ENCODE measurements at places on chromosomes 1 and 21.

GRCh38 chr1:212457740-212458338 lies 25.1 kb downstream of the NENF start:
- peak; percentile 6 for DNase-seq

DNA sequence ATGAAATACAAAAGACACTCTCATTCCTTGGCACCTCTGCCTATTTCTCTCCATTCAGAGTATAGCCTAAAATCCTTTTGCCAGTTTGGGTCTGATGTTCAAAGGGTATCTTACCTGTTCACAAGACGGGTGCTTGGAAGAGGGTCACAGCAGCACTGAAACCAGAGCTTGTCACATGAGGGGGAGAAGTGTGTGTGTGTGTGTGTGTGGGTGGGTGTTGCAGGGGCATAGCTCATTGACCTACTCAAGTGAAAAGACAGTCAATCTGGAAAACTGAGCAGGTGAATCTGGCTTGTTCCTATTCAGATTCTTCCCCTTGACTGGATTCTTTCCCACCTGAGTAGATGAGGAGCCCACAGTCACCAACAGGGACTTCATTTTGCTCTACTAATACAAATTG lies 63.9 kb downstream of the KCTD3 start:
- DNase-seq = no peak

DNA sequence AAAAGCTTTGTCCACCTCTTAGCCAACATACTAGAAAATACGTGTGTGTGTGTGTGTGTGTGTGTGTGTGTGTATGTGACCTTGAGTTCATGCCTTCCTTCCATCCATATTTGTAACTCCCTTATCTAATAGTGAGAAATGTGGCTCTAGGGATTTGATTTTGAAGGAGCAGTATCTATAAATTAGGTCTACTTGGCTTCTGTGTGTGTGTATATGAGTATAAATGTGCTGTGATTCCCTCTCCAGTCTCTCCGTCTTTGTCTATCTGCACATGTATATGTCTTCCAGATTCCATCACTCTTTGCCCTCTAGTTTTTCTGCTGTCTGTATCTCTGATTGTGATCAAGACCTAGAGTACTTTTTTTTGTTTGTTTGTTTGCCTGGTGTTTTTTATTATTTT lies 11.9 kb upstream of the NBL1 start:
- DNase-seq = no peak

DNA sequence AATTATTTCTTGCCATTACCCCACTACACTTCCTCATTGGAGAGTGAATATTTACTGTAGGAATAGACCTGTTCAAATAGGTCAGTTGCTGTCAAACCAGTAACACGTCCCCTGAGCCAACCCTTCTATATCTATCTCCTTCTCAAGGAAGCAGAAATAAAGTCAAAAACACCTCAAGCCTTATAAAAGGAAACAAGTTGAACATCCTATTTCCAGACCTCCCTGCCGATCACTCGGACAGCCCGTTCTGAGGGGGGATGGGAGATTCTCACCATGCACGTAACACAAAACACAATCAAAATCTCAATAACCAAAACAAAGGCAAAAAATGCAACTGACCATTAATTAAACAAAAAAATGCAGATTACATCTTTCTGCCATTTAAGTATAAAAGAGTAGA lies 121.5 kb upstream of the KRTAP19-8 start:
- no peak for DNase-seq

DNA sequence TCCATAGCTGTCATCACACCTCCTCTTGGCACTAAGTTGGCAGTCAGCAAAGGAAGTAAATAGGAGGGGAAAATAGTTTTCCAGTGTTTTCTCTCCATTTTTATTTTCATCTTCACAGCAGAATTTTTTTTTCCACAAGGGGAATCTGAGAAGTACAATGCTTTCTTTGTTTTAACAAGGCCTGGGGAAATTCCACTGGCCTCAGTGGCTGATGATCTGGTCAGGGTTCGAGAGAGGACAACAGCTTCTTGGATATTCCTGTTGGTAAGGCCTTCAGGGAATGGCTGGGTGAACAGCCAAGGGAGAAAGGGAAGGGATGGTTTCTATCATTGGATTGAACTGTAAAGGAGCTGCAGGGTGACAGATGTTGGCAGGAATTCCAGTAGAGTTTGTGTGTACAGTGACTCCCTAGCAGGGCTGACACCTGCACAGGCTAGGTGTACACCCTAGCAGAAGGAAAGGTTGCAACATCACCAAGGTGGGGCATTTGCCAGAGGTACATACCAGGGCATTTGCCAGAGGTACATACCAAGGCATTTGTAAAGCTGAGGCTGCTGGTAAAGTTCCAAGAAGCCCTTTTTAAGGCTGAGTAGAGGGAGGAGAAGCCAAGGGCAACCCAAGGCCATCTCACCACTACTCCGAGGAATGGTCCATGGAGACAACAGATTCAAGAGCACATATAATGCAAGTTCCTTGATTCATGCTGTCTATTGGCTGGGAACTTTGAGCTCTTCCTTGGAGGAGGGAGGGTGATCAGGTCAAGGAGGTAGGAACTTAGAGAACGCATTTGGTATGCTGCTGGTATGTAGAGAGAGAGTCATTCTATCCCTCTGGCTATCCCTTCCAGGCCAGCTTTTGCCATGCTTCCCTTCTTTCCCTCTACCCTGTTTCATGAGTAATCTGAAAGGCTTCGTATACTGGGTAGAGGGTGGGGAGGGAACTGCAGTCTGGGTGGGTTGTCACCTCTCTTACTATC lies 3.1 kb downstream of the GJA5 start:
- DNase-seq = no peak

DNA sequence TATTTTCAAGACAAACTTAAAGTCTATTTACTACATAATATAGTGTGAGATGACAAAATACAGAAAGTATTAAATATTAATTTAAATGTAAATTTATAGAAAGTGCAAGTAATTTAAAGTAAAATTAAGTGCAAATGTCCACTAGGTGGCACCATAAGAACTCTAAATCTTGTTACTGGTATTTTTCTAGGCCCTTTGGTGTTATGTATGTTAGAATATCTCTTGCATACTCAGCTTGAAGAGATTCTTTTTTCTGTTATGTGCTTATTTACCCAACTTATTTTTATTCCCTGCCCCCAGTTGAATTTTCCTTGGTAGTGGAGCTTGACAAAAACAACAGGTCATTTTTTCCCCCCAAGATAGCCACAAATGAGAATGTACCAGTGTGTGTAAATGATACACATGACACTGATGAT lies 71.5 kb downstream of the RPS6KC1 start:
- DNase-seq = no peak

DNA sequence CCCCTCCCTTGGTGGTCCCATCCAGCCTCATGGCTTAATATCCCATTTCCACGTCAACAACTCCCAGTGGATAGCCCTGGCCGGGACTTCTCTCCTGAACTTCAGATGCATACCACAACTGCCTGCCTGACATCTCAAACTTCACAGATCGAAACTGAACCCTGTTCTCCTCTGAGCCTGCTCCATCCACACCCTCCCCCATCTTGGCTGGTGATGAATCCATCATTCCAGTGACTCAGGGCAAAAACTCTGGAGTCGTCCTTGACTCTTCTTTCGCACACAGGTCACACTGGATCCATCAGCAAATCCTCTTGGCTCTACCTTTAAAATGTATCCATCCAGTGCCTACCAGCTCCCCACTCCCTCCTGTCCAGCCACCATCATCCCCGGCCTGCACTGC lies 3.9 kb downstream of the TAS1R2 start:
- no peak for DNase-seq
